HCT116 (cell line): ENCODE measurements at places on chromosomes 12 and 14. TPM values are rescaled to one million over a fixed set of nuclear protein-coding genes. Genes with fewer than 3 reads are reported as not detected.
A peak's percentile ranks its signal among the peaks of the same experiment; 100 is the strongest.

DNA sequence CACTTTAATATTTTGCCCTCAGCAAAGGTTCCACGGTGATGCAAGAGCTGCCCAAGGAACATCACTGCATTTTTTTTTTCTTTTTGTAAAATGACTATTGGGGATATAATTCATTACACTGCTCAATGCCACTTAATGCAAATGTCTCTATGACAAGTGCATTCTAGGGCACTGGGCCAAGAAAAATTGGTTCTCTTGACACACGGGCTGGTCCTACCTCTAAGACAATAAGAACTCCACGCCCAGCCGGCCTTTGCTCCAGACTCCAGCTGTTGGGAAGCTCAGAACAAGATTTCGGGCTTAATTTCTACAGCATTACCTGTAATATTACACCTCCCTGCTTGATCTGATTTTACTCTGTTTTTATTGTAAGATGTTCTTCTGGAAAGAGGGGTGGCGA lies 48.8 kb upstream of the VRK1 start:
- no peaks in the 10 kb centered on the region for H3K27me3 ChIP-seq
- no peaks in the 10 kb centered on the region for H3K4me1 ChIP-seq
- no peak for DNase-seq
- no peaks in the 10 kb centered on the region for H3K36me3 ChIP-seq
- no peak overlapping the region for H3K4me3 ChIP-seq

GRCh38 chr12:66329941-66330340 lies 27.6 kb downstream of the HELB start:
- H3K36me3 ChIP-seq: no peaks in the 10 kb centered on the region
- no peak overlapping the region for H3K27ac ChIP-seq
- H3K4me1 ChIP-seq: no peaks in the 10 kb centered on the region

GRCh38 chr12:92473564-92473963 lies 229.2 kb upstream of the PLEKHG7 start:
- H3K27ac ChIP-seq: no peak overlapping the region
- H3K36me3 ChIP-seq: no peaks in the 10 kb centered on the region
- no peak for DNase-seq
- no peaks in the 10 kb centered on the region for H3K27me3 ChIP-seq
- H3K4me1 ChIP-seq: no peaks in the 10 kb centered on the region

DNA sequence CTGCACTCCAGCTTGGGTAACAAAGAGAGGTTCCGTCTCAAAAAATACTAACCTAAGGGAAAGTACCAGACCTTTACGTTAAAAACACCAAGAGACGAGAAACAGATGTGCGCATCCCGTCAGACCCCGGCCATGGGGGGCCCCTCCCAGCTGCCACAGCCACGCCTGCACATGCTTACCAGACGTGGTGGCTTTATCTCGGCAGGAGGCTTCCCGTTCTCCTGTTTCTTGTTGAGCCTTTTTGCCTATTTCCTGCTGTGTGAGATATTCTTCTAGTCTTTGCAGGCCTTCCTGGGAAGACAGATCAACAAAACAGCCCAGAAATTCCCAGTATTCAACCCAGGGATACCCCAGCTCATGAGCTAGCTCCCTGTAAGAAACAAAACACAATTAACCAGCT lies 23.6 kb downstream of the PGAM5 start:
- no peak overlapping the region for H3K27ac ChIP-seq
- no peak for DNase-seq
- peaks cover 3% of the 10 kb centered on the region; the same call in 1 of the 2 replicates for H3K4me1 ChIP-seq
- H3K27me3 ChIP-seq: no peaks in the 10 kb centered on the region
- H3K36me3 ChIP-seq: peaks cover 37% of the 10 kb centered on the region
- H3K4me3 ChIP-seq: no peak overlapping the region

DNA sequence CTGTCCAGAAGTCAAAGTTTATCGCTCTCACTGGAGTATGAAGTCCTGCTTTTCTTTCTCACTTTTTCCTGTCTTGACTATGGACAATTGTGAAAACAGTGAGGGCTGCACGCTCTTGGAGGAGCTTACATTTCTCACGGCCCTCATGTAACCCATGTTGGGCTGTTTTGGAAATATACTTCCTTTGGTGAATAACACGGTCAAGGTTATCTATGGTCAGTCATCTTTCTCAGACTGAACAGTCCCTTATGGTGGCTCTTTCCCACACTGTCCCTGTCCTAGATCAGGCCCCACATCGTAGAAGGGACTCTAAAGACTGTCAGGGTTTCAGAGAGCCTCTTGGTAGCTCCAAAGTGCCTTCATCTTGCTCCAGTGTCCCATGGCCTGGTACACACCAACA lies 7.2 kb downstream of the CCDC92 start:
- no peak for DNase-seq
- H3K4me1 ChIP-seq: no peaks in the 10 kb centered on the region
- H3K27me3 ChIP-seq: no peaks in the 10 kb centered on the region
- no peak overlapping the region for H3K27ac ChIP-seq
- no peak overlapping the region for H3K4me3 ChIP-seq

GRCh38 chr12:105948331-105948730 lies 190.4 kb downstream of the NUAK1 start:
- DNase-seq: no peak
- no peaks in the 10 kb centered on the region for H3K27me3 ChIP-seq
- no peak overlapping the region for H3K4me3 ChIP-seq
- no peak overlapping the region for H3K27ac ChIP-seq
- no peaks in the 10 kb centered on the region for H3K4me1 ChIP-seq

- H3K4me3 ChIP-seq: no peak overlapping the region
- no peaks in the 10 kb centered on the region for H3K27me3 ChIP-seq
- H3K4me1 ChIP-seq: no peaks in the 10 kb centered on the region
- no peaks in the 10 kb centered on the region for H3K36me3 ChIP-seq
- H3K27ac ChIP-seq: no peak overlapping the region
- no peak for DNase-seq
These were observed 178.6 kb downstream of the KSR2 start for GRCh38 chr12:117790198-117790597.

DNA sequence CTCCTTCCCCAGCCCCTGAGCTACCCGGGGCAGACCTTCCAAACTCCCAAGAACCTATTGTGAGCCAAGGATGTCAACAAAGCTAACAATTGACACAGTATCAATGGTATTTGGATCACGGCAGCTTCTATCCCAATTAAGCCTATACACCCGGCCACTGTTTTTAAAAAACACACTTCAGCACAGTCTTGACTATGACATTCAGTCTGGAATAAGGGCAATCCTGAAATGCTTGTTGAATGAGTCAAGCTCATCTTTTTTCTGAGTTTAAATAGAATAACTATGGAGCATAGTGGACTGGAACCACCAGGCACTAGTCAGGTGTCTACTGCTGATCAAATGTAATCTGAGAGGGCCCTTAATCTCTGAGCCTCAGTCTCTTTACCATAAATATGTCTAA lies 5.7 kb downstream of the DENND5B start:
- no peak overlapping the region for H3K27ac ChIP-seq
- no peak overlapping the region for H3K4me3 ChIP-seq
- no peaks in the 10 kb centered on the region for H3K27me3 ChIP-seq
- H3K36me3 ChIP-seq: no peaks in the 10 kb centered on the region
- H3K4me1 ChIP-seq: peaks cover 30% of the 10 kb centered on the region

DNA sequence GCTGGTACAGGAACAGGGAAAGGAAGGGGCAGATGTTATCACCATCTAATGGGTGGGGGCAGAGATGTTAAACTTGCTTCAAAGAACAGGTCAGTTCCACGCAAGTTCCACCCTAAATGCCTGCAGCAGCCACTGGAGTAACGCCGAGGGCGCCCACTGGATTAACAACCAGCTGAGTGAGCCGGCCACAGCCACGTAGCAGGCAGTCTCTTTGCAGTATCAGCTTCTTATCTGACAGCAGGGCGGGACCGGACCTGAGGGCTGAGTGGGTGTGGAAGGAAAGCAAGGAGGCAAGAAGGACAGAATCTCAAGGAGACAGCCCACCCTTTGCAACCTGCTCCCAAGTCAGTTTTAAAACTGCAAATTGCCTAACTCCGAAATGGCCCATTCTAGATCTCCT lies 38.4 kb upstream of the FOXN3 start:
- DNase-seq: no peak
- H3K36me3 ChIP-seq: no peaks in the 10 kb centered on the region
- H3K4me1 ChIP-seq: no peaks in the 10 kb centered on the region
- no peak overlapping the region for H3K27ac ChIP-seq

- no peaks in the 10 kb centered on the region for H3K27me3 ChIP-seq
- peak overlapping the region; percentile 73 for H3K27ac ChIP-seq
- peaks cover 44% of the 10 kb centered on the region for H3K4me1 ChIP-seq
- DNase-seq: no peak
- no peak overlapping the region for H3K4me3 ChIP-seq
These were observed 213.7 kb upstream of the BMP4 start for GRCh38 chr14:54170301-54170700.

GRCh38 chr14:60935319-60935718 lies 45.6 kb downstream of the TRMT5 start:
- no peak overlapping the region for H3K27ac ChIP-seq
- H3K36me3 ChIP-seq: no peaks in the 10 kb centered on the region
- DNase-seq: no peak
- H3K27me3 ChIP-seq: no peaks in the 10 kb centered on the region

- peaks cover 6% of the 10 kb centered on the region for H3K4me1 ChIP-seq
- H3K36me3 ChIP-seq: no peaks in the 10 kb centered on the region
- DNase-seq: no peak
- H3K27ac ChIP-seq: no peak overlapping the region
- no peak overlapping the region for H3K4me3 ChIP-seq
- no peaks in the 10 kb centered on the region for H3K27me3 ChIP-seq
These were observed 184.0 kb upstream of the RGS6 start for GRCh38 chr14:71748196-71748595.

DNA sequence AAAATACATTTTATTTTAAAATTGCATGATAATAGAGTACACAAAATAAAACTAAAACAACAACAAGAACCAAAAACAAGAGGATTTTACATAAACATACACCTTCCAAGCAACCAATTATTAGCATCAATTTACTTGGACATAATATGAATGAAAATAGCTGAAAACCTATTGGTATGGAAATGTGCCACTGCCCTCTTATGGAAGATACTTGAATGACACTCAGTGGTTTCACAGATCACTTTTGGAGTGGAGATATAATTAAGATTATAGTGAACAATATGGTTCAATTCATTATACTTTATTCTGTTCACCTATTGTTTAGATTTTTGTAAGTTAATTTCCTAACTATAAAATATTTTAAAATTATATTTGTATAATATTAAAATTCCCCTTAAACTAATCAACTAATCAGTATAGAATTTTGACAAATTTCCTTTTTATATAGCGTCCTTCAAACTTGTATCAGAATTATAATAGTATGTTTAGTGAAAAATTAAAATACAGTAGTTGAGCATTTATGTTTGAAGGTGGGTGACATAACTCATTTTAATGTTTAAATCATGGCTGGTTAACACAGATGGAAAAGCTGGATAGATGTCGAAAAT lies 70.1 kb downstream of the SLC6A15 start:
- H3K4me3 ChIP-seq: no peak overlapping the region
- H3K27me3 ChIP-seq: no peaks in the 10 kb centered on the region
- H3K27ac ChIP-seq: no peak overlapping the region

- peak overlapping the region; percentile 31; the same call in 1 of the 2 replicates for H3K27ac ChIP-seq
- H3K27me3 ChIP-seq: no peaks in the 10 kb centered on the region
- peaks cover 40% of the 10 kb centered on the region for H3K4me1 ChIP-seq
- H3K36me3 ChIP-seq: peaks cover 17% of the 10 kb centered on the region; the same call in 1 of the 2 replicates
These were observed 2.7 kb downstream of the KMT2D start for GRCh38 chr12:49057888-49058287.

DNA sequence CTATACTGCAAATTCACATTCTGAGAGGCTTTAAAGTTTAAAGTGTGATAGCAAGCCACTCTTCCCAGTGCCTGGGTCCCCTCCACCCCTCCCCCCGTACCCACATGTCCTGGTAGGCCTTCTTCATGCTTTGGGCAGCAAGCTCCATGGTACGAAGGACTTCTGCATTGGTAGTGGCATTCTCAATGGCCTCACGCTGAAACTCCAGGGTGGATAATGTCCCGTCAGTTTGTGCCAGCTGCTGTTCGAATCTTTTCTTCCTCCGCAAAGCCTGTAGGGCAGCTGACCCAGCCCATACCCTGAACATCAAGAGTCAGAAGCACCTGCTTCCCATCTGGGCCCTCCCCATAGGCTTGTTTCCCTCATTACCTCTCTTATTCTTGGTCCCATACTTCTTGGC lies 2.0 kb downstream of the CHMP4A start:
- no peak overlapping the region for H3K4me3 ChIP-seq
- H3K4me1 ChIP-seq: peaks cover 20% of the 10 kb centered on the region
- no peak for DNase-seq
- no peak overlapping the region for H3K27ac ChIP-seq
- no peaks in the 10 kb centered on the region for H3K27me3 ChIP-seq
- peaks cover 11% of the 10 kb centered on the region; the same call in 1 of the 2 replicates for H3K36me3 ChIP-seq

GRCh38 chr12:93572712-93573551 lies 457 bp downstream of the SOCS2 start:
- DNase-seq: no peak
- H3K27me3 ChIP-seq: no peaks in the 10 kb centered on the region
- peak overlapping the region; percentile 72 for H3K4me3 ChIP-seq
- no peaks in the 10 kb centered on the region for H3K36me3 ChIP-seq
- H3K4me1 ChIP-seq: peaks cover 24% of the 10 kb centered on the region

- no peak for DNase-seq
- peaks cover 29% of the 10 kb centered on the region for H3K4me1 ChIP-seq
- no peaks in the 10 kb centered on the region for H3K27me3 ChIP-seq
- H3K36me3 ChIP-seq: no peaks in the 10 kb centered on the region
These were observed 3.0 kb downstream of the ZFYVE21 start for GRCh38 chr14:103718572-103718971.

- no peak overlapping the region for H3K4me3 ChIP-seq
- no peak overlapping the region for H3K27ac ChIP-seq
- no peaks in the 10 kb centered on the region for H3K36me3 ChIP-seq
- no peaks in the 10 kb centered on the region for H3K4me1 ChIP-seq
- DNase-seq: no peak
These were observed 291.3 kb downstream of the RPAP3 start for GRCh38 chr12:47414511-47414910.

- no peak overlapping the region for H3K4me3 ChIP-seq
- H3K36me3 ChIP-seq: peaks cover 19% of the 10 kb centered on the region
- DNase-seq: no peak
- H3K27me3 ChIP-seq: no peaks in the 10 kb centered on the region
- H3K27ac ChIP-seq: peak overlapping the region; percentile 99
These were observed 257.9 kb downstream of the MSRB3 start for GRCh38 chr12:65536351-65536750.

- H3K27ac ChIP-seq: no peak overlapping the region
- H3K4me1 ChIP-seq: no peaks in the 10 kb centered on the region
- H3K27me3 ChIP-seq: no peaks in the 10 kb centered on the region
These were observed 431.7 kb downstream of the NPAS3 start for GRCh38 chr14:33370426-33370825.

The TEX22 gene
- 3.8 TPM for total RNA-seq

The SLC7A8 gene
- total RNA-seq: 5.3 TPM

The KLRD1 gene
- 0.27 TPM for total RNA-seq

The HRK gene
- 4.3 TPM for total RNA-seq

The PSMC6 gene
- total RNA-seq: 71.7 TPM

The KRT6C gene
- total RNA-seq: not detected
